CD8-positive, alpha-beta memory T cell (primary cell): ENCODE measurements at places on chromosomes 13 and 19.
A peak's percentile ranks its signal among the peaks of the same experiment; 100 is the strongest.

DNA sequence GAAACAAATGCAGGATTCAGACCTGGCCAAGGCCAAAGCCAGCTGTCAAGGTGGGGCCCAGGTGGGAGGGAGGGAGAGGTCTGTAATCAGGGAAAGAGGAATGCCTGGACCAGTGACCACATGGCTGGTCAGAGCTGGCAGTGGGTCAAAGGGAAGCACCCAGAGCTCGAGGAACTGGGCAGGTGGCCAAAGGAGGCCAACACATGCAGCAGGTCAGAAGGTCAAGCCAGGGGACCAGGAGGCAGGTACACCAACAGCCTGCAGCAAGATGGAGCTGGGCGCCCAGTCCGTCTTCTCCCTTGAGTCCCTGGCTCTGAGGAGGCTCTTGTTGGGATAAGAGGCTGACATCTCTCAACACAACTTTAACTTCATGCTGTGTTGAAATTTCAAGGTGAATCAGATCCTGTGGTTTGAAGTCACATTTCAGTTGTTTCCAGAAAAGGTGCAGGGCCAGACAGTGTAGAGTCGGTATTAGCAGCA is 17.1 kb downstream of the GPATCH1 start:
- no peak overlapping the region for H3K27ac ChIP-seq
- no peaks in the 10 kb centered on the region for H3K4me1 ChIP-seq
- no peak for DNase-seq
- H3K27me3 ChIP-seq, result no peaks in the 10 kb centered on the region
- H3K4me3 ChIP-seq, result no peak overlapping the region

GRCh38 chr19:47447470-47448359 is 24.0 kb downstream of the SLC8A2 start:
- peaks cover 28% of the 10 kb centered on the region for H3K27me3 ChIP-seq
- no peak for DNase-seq
- peaks cover 45% of the 10 kb centered on the region for H3K4me1 ChIP-seq
- H3K27ac ChIP-seq, result peak overlapping the region; percentile 38

GRCh38 chr13:61148691-61149315 is 266.8 kb downstream of the PCDH20 start:
- no peaks in the 10 kb centered on the region for H3K27me3 ChIP-seq
- H3K36me3 ChIP-seq, result no peaks in the 10 kb centered on the region
- no peak for DNase-seq
- no peaks in the 10 kb centered on the region for H3K4me1 ChIP-seq

DNA sequence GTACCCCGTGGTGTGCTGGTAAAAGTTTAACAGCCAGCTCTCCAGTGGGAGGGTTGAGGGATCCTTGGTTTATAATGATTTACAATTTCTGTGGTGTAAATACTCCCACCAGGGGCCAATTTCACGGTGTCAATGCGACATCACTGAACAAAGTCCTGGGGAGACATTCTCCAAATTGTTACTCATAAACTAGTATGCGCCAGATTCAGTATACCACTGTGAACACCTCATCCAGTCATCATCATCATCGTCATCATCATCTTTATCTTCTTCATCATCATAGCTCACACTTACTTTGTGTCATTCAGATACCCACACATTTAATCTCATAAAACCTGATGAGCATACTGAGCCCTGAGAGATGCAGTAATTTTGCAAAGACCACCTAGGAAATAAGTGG is 17.2 kb upstream of the TNFSF14 start:
- H3K4me1 ChIP-seq, result no peaks in the 10 kb centered on the region
- no peak for DNase-seq
- H3K27ac ChIP-seq, result no peak overlapping the region
- H3K36me3 ChIP-seq, result no peaks in the 10 kb centered on the region
- H3K4me3 ChIP-seq, result no peak overlapping the region

GRCh38 chr13:95707442-95708390 is 30.8 kb downstream of the DNAJC3 start:
- DNase-seq, result no peak
- no peak overlapping the region for H3K27ac ChIP-seq
- no peak overlapping the region for H3K4me3 ChIP-seq
- H3K4me1 ChIP-seq, result peaks cover 24% of the 10 kb centered on the region

DNA sequence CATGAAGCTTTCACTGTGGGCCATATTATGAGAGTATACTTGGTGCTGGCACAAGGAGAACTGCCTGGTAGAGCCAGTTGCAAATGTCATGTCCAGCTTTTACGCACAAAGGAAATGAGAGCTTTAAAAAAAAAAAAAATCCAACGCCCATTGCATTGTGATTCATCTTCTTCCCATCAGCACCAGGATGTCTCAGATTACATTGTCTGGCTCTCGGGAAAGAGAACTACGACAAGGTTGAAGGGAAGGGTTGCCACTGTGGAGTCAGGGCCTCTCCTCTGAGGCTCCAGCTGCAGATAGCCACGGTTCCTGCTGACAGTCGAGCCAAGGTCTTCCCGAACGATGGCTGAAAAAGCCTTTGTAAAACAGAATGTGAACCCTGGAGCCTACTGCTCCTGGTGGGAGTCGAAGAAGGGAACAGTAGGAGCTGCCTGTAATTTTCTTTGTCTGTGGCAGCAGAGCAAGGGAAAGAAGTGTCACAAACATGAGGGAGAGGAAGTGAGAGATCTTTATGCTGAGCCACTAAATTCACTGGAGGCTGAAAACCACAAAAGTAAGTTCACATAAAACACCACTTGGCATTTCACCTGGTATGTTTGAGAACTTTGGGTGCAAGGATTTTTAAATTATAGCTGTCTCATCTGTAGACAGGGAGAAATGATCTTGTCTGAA is 704.7 kb downstream of the DIAPH3 start:
- no peaks in the 10 kb centered on the region for H3K4me1 ChIP-seq
- H3K4me3 ChIP-seq, result no peak overlapping the region
- H3K36me3 ChIP-seq, result no peaks in the 10 kb centered on the region
- H3K27me3 ChIP-seq, result no peaks in the 10 kb centered on the region
- DNase-seq, result no peak

DNA sequence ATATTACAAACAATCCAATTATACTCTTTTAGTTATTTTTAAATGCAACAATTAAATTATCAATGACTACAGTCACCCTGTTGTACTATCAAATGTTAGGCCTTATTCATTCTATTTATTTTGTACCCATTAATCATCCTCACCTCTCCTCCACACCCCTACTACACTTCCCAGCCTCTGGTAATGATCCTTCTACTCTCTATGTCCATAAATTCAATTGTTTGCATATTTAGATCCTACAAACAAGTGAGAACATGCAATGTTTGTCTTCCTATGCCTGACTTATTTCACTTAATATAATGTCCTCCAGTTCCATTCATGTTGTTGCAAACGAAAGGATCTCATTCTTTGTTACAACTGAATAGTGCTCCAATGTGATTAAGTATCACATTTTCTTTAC is 1414.6 kb downstream of the SLITRK1 start:
- H3K4me1 ChIP-seq, result no peaks in the 10 kb centered on the region
- H3K27me3 ChIP-seq, result no peaks in the 10 kb centered on the region
- DNase-seq, result no peak
- H3K36me3 ChIP-seq, result no peaks in the 10 kb centered on the region
- H3K4me3 ChIP-seq, result no peak overlapping the region
- H3K27ac ChIP-seq, result no peak overlapping the region

DNA sequence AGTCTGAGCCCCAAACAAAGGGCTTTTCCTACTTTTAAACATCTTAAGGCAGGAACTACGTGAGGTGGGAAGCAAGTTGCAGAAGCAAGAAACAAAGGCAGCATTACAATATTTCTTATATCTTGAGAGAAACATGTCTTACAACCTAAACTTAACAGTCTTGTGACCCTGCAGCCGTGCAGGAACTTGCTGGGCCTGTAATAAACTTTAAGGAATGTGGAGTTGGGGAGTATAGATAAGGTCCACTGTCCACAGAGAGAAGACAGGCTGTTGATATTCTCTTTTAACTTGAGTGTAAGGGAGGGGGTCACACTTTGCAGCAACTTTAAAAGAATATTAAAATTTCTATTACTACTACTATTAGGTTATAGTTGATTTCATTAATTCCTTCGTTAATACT is 214.6 kb upstream of the HTR2A start:
- no peak overlapping the region for H3K4me3 ChIP-seq
- no peaks in the 10 kb centered on the region for H3K36me3 ChIP-seq
- no peak for DNase-seq
- no peaks in the 10 kb centered on the region for H3K27me3 ChIP-seq

DNA sequence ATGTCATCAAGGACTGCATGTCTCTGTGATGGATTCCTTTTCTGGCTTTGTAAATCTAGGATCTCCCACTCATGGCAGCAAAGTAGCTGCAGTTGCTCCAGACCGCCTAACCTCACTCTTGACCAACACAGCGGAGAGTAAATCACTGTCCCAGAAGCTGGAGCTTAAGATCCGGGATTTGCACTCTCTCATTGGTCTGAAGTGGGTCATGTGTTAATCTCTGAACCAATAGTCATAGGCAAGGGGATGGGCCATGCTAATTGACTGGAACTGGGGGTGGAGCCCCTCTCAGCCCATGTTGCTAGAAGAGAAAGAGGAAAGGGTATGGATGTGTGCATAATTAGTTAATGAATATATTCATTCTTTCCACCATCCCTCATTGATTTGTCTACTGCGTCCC is 34.0 kb downstream of the VAV1 start:
- H3K4me1 ChIP-seq, result peaks cover 32% of the 10 kb centered on the region
- H3K4me3 ChIP-seq, result no peak overlapping the region
- no peaks in the 10 kb centered on the region for H3K27me3 ChIP-seq

DNA sequence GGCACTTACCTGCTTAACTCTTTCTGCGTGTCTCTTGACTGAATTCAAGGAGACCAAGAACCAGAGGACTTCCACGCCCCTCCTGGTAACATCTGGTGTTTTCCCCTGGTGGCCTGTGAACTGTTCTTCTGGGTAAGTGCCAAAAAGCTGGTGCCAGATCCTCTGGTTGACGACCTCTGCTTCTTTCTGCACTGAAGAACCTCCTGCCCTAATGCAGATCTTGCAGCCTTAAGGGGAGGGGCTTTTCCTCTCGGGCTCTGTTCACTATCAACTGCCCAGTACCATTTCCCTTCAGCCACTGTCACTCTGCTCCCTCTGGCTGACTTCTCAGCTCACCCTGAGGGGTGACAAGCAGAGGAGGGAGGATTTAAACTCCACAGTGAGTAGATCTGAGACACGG is 6.1 kb upstream of the ERVV-1 start:
- peaks cover 4% of the 10 kb centered on the region for H3K27me3 ChIP-seq
- no peaks in the 10 kb centered on the region for H3K4me1 ChIP-seq

DNA sequence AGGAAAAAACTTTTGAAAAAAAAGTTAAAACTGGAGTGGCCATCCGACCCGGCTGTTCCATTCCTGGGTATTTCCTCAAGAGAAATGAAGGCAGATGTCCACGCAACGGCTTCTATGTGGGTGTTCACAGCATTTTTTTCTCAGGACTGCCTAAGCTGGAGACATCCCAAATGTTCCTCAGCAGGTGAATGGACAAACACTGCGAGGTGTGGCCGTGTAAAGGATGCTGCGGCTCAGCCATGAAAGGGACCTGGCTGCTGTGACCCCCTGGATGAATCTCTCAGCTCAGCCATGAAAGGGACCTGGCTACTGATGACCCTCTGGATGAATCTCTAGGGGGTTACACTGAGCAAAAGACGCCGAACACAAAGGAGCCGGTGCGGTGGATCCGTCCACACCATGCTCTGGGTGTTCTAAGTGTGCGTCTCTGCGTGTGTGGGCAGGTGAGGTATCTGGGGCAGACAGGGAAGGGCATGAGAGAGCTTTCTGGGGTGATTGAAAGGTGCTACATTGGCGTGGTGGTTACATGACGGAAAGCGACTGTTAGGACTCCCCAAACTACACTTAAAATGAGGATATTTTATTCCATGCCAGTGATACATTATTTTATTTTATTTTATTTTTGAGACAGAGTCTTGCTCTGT is 7.2 kb upstream of the ASPDH start:
- no peak overlapping the region for H3K4me3 ChIP-seq
- no peaks in the 10 kb centered on the region for H3K27me3 ChIP-seq
- no peaks in the 10 kb centered on the region for H3K4me1 ChIP-seq
- no peak overlapping the region for H3K27ac ChIP-seq

GRCh38 chr19:12365236-12366162 is at the start of gene ZNF442:
TSS of gene ZNF442 (minus strand) at chr19:12365683. CDS start at chr19:12363631, 2,052 bp downstream.
- H3K27me3 ChIP-seq, result no peaks in the 10 kb centered on the region
- H3K4me3 ChIP-seq, result peak within 1 kb of the TSS; percentile 63
- H3K36me3 ChIP-seq, result no peaks in the 10 kb centered on the region
- peaks cover 11% of the 10 kb centered on the region for H3K4me1 ChIP-seq

- H3K36me3 ChIP-seq, result no peaks in the 10 kb centered on the region
- no peak for DNase-seq
- H3K4me3 ChIP-seq, result no peak overlapping the region
- no peaks in the 10 kb centered on the region for H3K27me3 ChIP-seq
These were observed 59.6 kb downstream of the KCNRG start for GRCh38 chr13:50074843-50075242.

- DNase-seq, result no peak
- H3K4me1 ChIP-seq, result no peaks in the 10 kb centered on the region
These were observed 18.1 kb upstream of the OLFM4 start for GRCh38 chr13:53010374-53011105.

- H3K36me3 ChIP-seq, result no peaks in the 10 kb centered on the region
- H3K4me3 ChIP-seq, result no peak overlapping the region
- no peak for DNase-seq
- H3K27me3 ChIP-seq, result no peaks in the 10 kb centered on the region
These were observed 221.2 kb downstream of the DCLK1 start for GRCh38 chr13:35909837-35910540.

GRCh38 chr13:66461021-66461420 is 769.1 kb downstream of the PCDH9 start:
- no peak overlapping the region for H3K27ac ChIP-seq
- H3K27me3 ChIP-seq, result no peaks in the 10 kb centered on the region
- no peak for DNase-seq
- H3K4me1 ChIP-seq, result no peaks in the 10 kb centered on the region
- H3K36me3 ChIP-seq, result no peaks in the 10 kb centered on the region
- no peak overlapping the region for H3K4me3 ChIP-seq

GRCh38 chr13:95356916-95357315 is 55.7 kb upstream of the ABCC4 start:
- no peak overlapping the region for H3K4me3 ChIP-seq
- H3K27me3 ChIP-seq, result no peaks in the 10 kb centered on the region
- no peak for DNase-seq
- no peaks in the 10 kb centered on the region for H3K36me3 ChIP-seq
- H3K4me1 ChIP-seq, result no peaks in the 10 kb centered on the region

- H3K4me3 ChIP-seq, result no peak overlapping the region
- H3K27ac ChIP-seq, result no peak overlapping the region
- no peaks in the 10 kb centered on the region for H3K4me1 ChIP-seq
- H3K27me3 ChIP-seq, result no peaks in the 10 kb centered on the region
These were observed 1500.4 kb downstream of the EFNB2 start for GRCh38 chr13:105035092-105035491.

- no peak overlapping the region for H3K4me3 ChIP-seq
- H3K27ac ChIP-seq, result no peak overlapping the region
- H3K4me1 ChIP-seq, result no peaks in the 10 kb centered on the region
- no peaks in the 10 kb centered on the region for H3K36me3 ChIP-seq
These were observed 10.7 kb upstream of the CRTC1 start for GRCh38 chr19:18672606-18673337.
